GM19239 (cell line): ENCODE measurements at places on chromosomes 16 and 17.

DNA sequence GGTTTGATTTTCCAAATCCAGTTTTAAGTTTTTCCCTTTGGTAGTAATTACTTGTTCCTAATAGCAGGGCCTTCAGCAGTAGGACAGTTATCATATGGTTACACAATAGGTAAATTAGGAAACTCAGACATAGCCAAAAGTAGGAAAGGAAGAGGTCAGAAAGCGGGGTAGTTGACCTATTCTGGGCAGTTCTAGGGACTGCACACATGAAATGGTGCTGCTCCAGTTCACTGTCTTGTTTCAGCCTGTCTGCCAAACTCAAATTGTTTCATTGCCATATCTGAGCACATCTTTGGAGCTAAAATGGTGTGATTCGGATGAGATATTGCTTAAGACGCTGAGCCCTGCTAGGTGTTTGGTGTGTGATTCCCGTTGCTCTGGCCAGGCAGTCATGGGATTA, 56.7 kb downstream of the TANGO6 start:
- DNase-seq, result no peak

- DNase-seq, result no peak
These were observed 9.6 kb downstream of the UBTF start for GRCh38 chr17:44209786-44210341.

DNA sequence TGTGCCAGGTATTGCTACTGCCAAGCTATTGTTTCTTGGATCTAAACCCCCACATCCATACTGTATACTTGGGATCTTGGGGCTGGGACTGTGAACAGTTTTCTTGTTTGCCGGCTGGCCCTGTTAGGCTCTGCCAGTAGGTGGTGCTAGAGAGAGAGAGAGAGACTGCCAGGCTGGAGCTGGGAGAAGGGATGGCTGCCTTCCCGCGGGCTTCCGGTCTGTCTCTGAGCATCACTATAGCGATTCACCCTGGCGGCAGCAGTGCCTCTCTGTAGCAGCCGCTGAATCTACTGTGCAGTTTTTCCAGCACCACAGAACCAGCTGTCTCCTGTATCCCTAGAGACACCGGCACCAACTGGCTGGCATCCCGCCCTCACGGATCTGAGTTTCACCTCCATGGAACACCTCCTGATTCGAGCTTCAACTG, 201.2 kb downstream of the UTP18 start:
- peak; percentile 45 for DNase-seq

GRCh38 chr16:65071433-65072311, 50.2 kb downstream of the CDH11 start:
- DNase-seq, result no peak
